ENCODE measurements at places on chromosomes 16 and 17. TPM values are rescaled to one million over a fixed set of nuclear protein-coding genes. Genes with fewer than 3 reads are reported as not detected.

TP53TG3 gene
- not detected for total RNA-seq

LGALS9B gene
- not detected for total RNA-seq

HSD17B2 gene
- not detected for total RNA-seq

AATK gene
- total RNA-seq = 0.11 TPM

SPATA32 gene
- total RNA-seq = 0.12 TPM

TSPOAP1 gene
- 4.0 TPM for total RNA-seq

IRF8 gene
- total RNA-seq = not detected

TMEM114 gene
- total RNA-seq = not detected

TMC5 gene
- not detected for total RNA-seq

MYH2 gene
- total RNA-seq = under 0.01 TPM

BCO1 gene
- total RNA-seq = 0.12 TPM

ST6GALNAC1 gene
- total RNA-seq = not detected

PRSS21 gene
- total RNA-seq = 3.4 TPM

PAGR1 gene
- total RNA-seq = 21.1 TPM

UMOD gene
- total RNA-seq = not detected

DNAH17 gene
- not detected for total RNA-seq

PNMT gene
- 0.22 TPM for total RNA-seq

ABCC11 gene
- total RNA-seq = 0.11 TPM

LRRC75A gene
- 3.3 TPM for total RNA-seq

CD300E gene
- total RNA-seq = not detected

ACSM5 gene
- 0.66 TPM for total RNA-seq

KRT12 gene
- total RNA-seq = not detected

FBXW10B gene
- 0.62 TPM for total RNA-seq

IGF2BP1 gene
- total RNA-seq = 0.44 TPM

GPRC5C gene
- 9.1 TPM for total RNA-seq

CDC42EP4 gene
- 36.9 TPM for total RNA-seq

CDRT15L2 gene
- total RNA-seq = not detected

HOXB5 gene
- total RNA-seq = not detected

ORC6 gene
- 23.1 TPM for total RNA-seq

FNDC8 gene
- not detected for total RNA-seq

MT4 gene
- not detected for total RNA-seq

NOG gene
- 2.7 TPM for total RNA-seq

PRR35 gene
- total RNA-seq = 0.11 TPM

ZNF764 gene
- 5.6 TPM for total RNA-seq

TRPV3 gene
- 1.00 TPM for total RNA-seq

PSME3IP1 gene
- 106 TPM for total RNA-seq

PSMC3IP gene
- 20.6 TPM for total RNA-seq

CFAP97D1 gene
- under 0.01 TPM for total RNA-seq

BTBD17 gene
- total RNA-seq = not detected

ITGAL gene
- total RNA-seq = not detected

C17orf50 gene
- not detected for total RNA-seq

ZNF750 gene
- total RNA-seq = not detected

TMEM101 gene
- total RNA-seq = 104 TPM

CA10 gene
- not detected for total RNA-seq

KRT16 gene
- total RNA-seq = 0.12 TPM

Data from uterine smooth muscle cell (primary cell).